CD8-positive, alpha-beta memory T cell (primary cell): ENCODE measurements at places on chromosomes 2 and 18.

DNA sequence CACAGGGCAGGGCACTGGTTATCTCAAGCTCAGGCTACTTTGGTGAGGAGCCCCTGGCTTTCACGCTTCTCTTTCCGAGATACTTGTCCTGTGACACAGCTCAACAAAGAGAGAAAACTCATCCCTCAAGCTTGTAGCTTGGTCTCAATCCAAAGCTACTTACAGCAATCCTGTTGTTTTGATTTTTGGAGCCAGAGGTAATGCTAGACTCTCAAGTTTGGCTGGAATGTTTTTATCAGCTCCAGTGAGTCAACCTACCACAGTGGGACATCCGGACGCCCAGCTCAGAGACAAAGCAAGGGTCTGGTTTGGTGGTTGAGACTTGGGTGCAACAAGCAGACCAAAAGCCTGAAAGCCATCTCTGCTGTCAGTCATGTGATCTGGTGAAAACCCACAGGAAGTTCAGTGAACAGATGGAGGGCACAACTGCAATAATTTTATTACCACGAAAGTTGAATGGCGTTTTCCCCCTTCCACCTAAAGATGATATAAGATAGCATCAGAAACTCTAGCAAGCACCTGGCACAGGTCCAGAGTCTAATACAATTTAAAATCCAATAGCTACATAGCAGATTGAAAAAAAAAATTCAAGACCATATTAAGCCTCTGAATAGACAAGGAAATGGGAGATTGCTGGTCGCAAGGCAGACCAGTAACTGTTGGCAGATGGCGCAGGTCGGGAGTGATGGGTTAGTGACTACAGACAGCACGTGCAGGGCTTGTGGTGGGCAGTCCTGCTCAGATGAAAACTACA is 102.3 kb upstream of the SMAD7 start:
- peak; percentile 65 for DNase-seq

GRCh38 chr18:77210249-77210648 is 39.4 kb upstream of the GALR1 start:
- DNase-seq: no peak

GRCh38 chr2:230980468-230980867 is 15.5 kb upstream of the SPATA3 start:
- DNase-seq: no peak

GRCh38 chr2:64260817-64261216 is 116.6 kb upstream of the PELI1 start:
- no peak for DNase-seq

- no peak for DNase-seq
These were observed 67.0 kb downstream of the NCAPH start for GRCh38 chr2:96402591-96402990.

GRCh38 chr2:238114331-238114841 is 14.2 kb downstream of the ESPNL start:
- no peak for DNase-seq

- DNase-seq: no peak
These were observed 347.0 kb downstream of the CYRIA start for GRCh38 chr2:16318474-16319195.
